Inflammatory macrophage treated with lipopolysaccharide for 1 hour (primary cell): ENCODE measurements at places on chromosomes 6 and 20.

DNA sequence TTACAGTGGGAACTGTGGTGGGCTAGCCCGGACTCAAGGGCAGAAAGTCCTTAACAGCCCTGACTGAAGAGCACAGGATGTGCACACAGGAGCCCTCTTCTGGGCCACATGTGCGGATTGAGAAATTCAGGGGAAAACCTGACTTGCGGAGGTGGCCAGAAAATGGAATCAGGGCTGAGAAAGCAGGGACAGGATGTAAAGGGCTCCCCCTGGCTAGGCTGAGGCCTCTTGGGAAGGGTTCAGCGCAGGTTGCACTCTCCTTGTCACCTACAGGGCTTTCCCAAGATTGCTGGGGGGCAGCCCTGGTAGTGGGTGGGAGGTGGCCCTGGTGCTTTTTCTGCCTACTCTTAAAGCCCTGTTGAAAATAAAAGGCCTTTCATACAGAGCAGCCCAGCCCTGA lies 251.2 kb downstream of the SLC24A3 start:
- DNase-seq = no peak

- DNase-seq = no peak
These were observed 28.1 kb downstream of the KIF13A start for GRCh38 chr6:17959302-17959701.

- DNase-seq = no peak
These were observed 5.6 kb upstream of the NKAIN4 start for GRCh38 chr20:63259734-63260460.

DNA sequence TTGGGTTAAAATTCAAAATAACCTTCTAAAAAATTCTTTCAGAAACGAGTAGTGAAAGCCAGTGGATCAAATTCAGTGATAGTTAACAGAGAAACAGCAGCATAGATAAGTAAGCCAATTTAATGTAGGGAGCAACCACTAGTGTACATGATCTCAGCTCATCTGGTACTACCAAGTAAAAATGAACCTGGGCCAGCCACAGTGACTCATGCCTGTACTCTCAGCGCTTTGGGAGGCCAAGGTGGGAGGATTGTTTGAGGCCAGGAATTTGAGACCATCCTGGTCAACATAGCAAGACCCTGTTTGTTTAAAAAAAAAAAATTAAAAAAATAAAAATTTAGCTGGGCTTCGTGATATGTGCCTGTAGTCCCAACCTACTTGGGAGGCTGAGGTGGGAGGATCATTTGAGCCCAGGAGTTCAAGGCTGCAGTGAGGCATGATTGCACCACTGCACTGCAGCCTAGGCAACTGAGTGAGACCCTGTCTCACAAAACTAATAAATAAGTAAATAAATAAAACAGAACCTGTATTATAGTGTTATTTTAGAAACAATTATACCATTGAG lies 32.4 kb downstream of the CBFA2T2 start:
- no peak for DNase-seq

GRCh38 chr20:38523697-38524096 lies 51.1 kb downstream of the RALGAPB start:
- DNase-seq = no peak

- no peak for DNase-seq
These were observed 97.9 kb downstream of the SSR1 start for GRCh38 chr6:7215131-7215530.

DNA sequence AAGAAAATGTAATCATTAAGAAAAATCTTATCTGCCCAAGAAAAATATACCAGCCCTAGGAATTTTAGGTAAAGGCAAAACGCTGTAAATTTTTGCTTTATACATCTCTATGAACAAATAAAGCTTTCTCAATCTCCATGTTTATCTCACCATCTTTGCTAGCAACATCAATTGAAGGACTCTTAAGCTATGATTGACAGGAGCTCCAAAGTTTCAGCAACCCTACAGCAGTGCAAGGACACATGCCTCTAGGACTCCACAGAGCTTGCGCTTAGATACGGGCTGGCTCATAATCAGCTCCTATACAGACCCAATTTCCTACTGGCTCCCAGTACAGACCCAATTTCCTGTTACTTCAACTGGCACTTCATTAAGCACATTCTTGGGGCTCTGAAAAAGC lies 4.3 kb downstream of the NANP start:
- DNase-seq = no peak

- DNase-seq = no peak
These were observed 207.3 kb downstream of the GMDS start for GRCh38 chr6:2038092-2038491.

DNA sequence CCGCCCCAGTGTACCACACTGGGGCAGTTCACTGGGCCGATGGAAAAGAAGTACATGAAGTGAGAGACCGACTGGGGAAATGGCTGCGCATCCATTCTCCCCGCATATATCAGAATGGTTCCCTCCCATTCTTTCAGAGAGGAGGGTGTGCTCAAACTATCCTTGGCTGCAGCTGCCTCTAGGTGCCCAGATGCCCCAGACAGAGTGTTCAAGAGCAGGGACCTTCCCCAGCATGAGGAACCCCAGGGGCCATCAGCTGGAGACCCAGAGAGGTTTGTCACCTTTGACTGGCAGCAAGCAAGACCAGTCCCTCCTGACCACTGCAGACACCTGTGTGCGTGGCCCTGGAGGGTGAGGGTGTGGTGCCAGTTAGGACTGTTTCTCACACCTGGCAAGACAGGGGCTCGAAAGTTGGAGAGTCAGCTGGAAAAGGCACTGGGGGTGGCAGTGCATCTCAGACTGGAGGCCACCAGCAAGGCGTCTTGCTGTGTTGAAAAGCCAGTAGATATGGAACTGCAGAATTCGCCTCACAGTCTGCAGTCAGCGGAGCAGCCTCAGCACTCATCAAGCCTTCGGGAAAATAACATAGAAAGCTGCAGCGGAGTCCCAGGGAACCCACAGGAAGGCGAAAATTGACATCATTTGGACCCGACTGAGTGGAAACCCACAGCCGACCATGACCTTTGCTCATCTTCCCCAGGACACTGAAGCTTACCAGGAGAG lies 76.7 kb downstream of the GPR6 start:
- no peak for DNase-seq

- no peak for DNase-seq
These were observed 53.6 kb upstream of the BHLHE23 start for GRCh38 chr20:63060057-63060991.

DNA sequence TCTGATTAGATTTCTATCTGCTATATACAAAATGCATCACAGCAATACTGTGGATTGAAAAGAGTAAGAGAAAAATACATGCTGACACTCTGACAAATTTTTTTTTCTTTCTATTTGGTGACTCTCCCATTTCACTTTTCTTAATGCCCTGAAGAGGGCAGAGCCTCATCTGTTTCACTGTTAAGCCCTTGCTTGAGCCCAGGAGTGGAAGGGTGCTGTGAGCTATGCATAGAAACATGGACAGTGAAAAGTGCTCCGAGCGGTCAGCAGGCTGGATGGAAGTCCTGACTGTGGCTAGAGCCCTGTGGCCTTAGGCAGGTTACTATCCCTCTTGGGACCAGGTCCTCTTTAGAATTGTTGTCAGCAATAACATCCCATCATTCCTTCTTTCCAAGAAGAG lies 17.4 kb upstream of the CSE1L start:
- no peak for DNase-seq

GRCh38 chr6:81694207-81694606 lies 58.3 kb downstream of the TENT5A start:
- no peak for DNase-seq
